ENCODE measurements at places on chromosomes 6 and 20.

GRCh38 chr6:146281651-146282362, 252.9 kb downstream of the GRM1 start:
- no peak for DNase-seq

DNA sequence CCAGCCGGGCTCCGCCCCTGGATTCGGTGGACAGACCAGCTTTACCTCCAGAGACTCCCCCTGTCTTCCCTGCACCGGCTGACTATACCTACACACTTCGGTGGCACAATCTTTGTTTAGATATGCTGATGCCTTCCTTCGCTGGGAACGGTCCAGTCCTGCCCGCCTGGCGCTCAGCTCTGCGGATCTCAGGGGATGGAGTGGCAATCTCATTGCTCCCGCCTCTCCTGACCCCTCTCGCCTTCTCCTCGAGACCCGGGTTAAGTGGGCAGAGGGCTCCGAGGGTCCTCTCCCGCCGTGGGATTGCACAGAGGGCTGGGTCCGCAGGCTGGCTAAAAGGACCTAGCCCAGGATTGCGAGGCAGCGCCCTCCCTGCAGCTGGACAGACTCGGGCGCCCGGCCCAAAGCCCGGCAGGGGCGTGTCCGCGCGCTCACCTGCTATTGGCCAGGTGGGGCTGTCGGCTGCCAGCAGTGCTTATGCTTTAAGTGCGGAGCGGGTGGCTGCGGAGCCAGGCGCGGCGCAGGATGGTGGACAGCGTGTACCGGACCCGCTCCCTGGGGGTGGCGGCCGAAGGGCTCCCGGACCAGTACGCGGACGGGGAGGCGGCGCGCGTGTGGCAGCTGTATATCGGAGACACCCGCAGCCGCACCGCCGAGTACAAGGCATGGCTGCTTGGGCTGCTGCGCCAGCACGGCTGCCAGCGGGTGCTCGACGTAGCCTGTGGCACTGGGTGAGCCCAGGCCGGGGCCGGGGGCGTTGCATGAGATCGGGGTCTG, at the start of gene GNMT:
Gene GNMT (plus strand): TSS at position 512 of the 777 bp plus-strand sequence. CDS start 14 bp downstream, at position 526.
- no peak for DNase-seq

DNA sequence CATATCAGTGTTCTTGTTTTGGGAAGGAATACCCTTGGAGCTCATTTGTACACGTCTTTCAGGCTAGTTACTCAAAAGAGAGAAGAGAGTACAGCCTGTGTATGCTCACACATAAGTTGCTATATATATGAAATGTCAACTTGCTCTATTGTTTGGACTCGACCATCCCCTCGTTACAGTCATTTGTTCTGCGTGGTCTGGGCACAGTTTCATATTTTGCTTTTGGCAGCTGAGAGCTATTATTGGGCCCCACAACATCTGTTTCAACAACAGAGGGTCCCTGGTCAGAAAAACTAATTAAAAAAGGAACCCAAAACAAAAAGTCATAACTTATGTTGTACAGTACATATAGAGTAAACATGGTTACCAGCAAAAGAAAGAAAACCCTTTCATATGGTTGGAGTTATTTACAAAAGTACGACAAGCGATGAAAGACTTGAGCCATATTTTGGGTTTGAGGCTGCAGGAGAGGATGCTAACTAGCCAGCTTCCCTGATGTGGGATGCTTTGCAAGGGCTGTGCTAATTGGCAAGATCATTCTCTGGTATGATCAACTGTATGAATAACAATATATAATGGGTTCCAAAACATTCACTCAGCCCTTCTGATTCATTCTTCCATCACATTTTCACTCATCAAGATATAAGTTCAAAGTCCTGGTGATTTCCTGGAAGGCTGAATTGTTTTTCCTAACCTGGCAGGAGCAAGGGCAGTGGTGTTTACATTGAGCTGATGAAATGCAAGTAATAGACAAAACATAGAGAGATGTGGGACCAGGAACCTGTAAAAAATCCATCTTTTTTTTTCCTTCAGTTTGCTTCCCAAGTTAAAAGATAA, 137.9 kb downstream of the RPS12 start:
- DNase-seq, result peak; percentile 15

GRCh38 chr6:90936286-90936685, 349.4 kb upstream of the MAP3K7 start:
- DNase-seq, result no peak

GRCh38 chr6:28356666-28357020, 6.9 kb downstream of the ZKSCAN3 start:
- DNase-seq, result no peak

- no peak for DNase-seq
These were observed 50.6 kb downstream of the SRC start for GRCh38 chr20:37396416-37397075.

DNA sequence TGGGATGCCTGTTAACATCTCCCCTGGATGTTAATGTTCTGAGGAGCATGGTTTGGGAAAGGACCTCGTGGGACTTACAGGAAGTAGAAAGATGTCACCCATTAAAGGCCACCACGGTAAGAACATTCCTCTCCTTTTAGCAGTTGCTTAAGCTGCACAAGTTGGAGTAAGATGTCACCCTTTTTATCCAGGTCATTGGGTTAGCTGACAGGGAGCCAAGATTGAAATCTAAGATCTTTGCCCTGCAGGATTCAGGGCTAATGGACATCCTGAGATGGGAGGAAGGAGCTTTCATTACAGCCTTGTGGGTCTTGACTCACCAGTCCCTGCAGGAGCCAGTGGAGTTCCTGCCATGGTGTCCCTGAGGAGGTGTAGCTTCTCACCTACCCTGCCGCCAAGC, 22.1 kb downstream of the PABPC1L start:
- DNase-seq, result no peak

- no peak for DNase-seq
These were observed 27.0 kb downstream of the NUP153 start for GRCh38 chr6:17679726-17680125.

DNA sequence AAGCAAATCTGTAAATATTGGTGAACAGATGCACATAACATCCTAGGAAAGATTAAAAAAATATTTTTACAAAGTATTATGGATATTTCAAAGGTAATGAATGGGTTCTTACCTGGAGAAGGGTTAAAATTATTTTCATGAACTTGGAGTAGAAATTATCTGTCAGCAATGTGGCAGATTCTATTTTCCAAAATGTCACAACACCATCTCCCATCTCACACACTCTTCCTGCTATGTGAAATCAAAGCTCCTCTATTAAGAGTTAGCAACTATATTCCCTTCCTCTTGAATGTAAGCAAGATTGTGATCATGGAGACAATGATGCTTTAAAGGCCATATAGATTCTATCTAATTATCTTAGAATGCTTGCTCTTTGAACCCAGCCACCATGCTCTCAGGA, 304.5 kb downstream of the EYS start:
- DNase-seq, result no peak

DNA sequence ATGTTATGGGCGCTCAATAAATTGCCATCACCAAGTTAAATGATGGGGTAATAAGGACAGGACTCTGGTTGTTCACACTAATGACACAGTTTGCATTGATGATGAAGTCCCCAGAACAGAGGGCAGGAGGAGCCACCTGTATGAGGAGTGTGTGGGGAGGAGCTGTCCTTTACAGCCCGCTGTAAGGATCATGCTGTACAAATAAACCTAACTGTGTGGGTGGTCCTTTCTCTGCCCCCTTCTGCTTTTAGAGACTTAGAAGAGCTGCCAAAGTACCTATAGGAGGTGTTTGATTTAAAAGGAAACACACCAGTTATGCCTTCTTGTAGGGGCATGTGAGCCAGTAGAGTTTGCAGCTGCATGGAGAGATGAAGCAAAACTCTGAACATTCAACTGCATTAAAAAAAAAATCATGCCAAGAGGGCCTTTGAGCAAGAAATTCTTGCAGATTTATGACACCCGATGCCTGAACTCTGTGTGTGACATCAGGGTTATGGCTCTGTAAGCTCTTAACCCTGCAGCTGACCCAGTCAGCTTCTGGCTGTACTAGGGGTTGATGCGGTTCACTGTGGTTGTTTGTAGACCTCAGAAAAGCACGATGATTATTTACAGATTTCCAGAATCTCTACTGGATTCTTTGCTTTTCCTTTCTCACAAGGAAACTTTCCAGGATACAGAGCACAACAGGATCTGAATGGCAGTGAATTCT, 67.4 kb downstream of the UST start:
- DNase-seq, result peak; percentile 14
